M059J (cell line): ENCODE measurements at places on chromosomes 13 and 19.

- no peak for DNase-seq
Observed at GRCh38 chr19:19540064-19540714, 2.1 kb downstream of the CILP2 start.

DNA sequence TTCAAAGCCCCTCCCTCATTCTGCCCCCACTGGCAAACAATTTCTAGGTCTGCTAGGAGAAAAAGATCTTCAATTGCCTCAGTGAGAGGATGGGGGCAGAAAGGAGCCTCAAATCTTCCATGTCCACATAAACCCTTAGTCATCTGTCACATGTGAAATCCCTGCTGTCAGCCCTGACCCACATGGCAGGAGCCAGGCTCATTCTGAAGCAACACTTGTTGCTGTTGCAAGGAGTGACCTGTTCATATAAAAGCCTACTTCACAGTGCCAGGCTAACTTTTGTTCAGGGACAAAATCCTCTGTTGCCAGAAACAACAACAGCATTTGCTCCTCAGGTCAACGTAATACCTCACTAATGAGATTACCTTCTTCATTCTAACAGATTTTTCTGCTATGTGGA, 70.5 kb downstream of the IRS2 start:
- DNase-seq, result peak; percentile 19

GRCh38 chr19:8113017-8113416, 36.4 kb downstream of the FBN3 start:
- DNase-seq, result no peak

DNA sequence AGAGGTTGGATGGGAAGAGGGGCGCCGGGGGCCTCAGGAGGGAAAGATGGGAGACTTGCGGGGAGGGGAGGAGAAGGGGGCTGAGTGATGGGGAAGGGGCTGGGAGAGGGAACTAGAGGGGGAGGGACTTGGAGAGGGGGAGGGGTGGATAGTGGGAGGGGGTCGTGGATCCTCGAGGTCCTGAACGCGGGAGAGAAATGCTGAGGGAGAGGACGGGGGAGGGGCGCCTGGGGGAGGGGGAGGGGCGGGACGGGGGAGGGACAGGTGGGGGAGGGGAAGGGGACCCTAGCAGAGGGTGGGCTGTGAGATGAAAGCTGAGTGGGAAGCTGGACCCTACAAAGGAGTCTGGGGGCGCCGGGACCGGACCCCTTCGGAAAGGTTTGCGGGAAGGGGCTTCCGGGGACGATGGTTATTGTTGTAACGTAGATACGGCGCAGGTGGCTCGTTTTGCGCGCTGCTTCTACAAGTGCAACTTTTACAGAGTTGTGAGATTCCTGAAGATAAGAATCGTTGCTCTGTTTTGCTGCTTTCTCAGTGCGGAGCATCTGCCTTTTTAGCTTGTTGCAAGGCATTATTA, 418 bp downstream of the ZNF444 start:
- DNase-seq, result no peak

GRCh38 chr19:16367261-16367683, 42.6 kb downstream of the KLF2 start:
- DNase-seq, result no peak

DNA sequence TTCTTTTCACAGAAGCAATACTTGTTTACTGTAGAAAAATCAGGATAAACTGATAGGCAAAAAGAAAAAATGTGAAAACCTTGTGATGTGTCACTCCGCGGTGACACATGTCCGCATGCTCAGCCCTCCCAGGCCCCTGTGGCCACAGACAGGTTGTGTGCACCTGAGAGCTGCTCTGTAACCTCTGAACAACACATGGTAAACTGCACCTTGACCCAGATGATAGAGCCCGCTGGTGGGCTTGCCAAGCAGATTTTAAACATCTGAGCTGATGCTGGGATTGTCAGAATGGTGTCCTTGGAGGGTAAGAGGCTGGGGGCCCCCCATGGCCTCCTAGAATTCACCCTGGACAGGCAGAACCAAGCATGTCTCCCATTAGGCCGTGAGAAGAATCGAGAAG, 33.8 kb downstream of the DHRS12 start:
- no peak for DNase-seq

DNA sequence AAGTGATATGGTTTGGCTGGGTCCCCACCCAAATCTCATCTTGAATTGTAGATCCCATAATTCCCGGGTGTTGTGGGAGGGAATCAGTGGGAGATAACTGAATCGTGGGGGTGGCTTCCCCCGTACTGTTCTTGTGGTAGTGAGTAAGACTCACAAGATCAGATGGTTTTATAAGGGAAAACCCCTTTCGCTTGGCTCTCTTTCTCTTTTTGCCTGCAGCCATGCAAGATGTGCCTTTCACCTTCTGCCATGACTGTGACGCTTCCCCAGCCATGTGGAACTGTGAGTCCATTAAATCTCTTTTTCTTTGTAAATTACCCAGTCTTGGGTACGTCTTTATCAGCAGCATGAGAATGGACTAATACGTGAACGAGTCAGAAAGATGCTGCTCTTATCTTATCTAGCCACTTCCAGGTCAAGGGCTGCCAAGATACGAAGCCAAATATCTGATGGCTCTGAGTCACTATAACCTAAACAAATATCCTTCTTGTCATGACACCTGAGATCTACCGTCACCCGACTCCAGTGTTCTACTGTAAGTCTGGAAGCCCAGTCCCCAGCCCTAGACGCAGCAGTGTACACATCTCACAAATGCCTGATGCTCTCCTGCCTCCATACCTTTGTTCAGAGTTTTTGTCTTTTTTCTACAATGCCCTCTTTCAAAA, 45.9 kb downstream of the SLC15A1 start:
- DNase-seq, result peak; percentile 40

DNA sequence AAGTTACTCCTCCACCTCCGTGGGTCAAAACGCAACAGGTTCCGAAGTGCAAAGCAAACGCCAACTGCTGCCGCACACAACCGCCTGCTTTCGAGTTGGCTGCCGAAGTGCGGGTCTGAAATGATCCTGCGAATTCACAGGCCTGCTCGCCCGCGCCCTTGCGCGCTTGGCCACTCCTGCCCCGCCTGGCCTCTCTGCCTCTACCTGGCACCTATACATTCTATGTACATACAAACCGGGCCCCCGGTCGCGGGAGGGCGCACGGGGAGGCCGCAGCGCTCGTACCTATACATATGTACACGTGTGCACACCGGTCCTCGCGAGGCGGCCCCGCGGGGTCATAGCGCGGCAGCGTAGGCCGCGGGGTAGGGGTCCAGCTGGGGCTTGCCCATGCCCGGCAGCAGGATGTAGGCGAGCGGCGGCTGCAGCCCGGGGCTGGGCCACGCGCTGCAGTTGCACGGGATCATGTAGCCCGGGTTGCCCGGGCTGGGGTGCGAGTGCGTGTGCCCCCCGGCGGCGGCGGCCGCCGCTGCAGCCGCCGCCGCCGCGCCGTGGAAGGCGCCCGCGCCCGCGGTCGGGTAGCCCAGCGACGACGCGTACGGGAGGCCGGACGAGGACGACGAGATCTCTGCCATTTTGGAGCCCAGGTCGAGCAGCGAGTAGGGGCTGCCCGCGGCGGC, 1.3 kb downstream of the SOX21 start:
- DNase-seq, result peak; percentile 14

DNA sequence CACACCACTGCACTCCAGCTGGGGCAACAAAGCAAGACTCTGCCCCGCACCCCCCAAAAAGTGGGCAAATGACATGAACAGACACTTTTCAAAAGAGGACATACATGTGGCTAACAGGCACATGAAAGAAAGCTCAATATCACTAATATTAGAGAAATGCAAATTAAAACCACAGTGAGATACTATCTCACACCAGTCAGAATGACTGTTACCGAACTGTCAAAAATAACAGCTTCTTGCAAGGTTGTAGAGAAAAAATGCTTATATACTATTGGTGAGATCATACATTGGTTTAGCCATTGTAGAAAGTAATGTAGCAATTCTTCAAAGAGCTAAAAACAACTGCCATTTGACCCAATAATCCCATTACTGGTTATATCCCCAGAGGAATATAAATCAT, 99.5 kb upstream of the SPATA13 start:
- DNase-seq, result no peak

GRCh38 chr13:102776271-102776670, 2.7 kb upstream of the TEX30 start:
- DNase-seq, result no peak

- no peak for DNase-seq
Observed at GRCh38 chr19:19160461-19161035, 9.5 kb downstream of the MEF2B start.

DNA sequence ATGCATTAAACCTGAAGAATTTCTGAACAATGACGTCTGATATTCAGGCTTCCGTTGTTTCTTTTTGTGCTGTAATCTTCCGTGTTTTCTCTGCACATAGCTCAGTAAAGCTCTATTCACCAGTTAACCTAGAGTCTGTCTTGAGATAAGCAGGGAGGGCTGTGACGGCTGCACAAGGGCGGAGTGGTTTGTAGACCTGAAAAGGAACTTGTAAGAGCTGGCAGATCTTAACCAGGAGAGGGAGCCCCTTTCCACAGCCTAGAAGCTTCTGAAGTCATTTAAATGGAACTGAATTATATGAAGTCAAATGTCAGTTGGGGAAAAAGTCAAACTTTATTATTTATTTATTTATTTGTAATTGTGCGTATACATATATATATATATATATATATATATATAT, 27.5 kb downstream of the DPRX start:
- DNase-seq, result peak; percentile 16

- peak; percentile 52 for DNase-seq
Observed at GRCh38 chr13:98665638-98665995, 86.9 kb downstream of the SLC15A1 start.

GRCh38 chr13:98879957-98880356, 97.9 kb downstream of the DOCK9 start:
- DNase-seq, result no peak

- DNase-seq, result no peak
Observed at GRCh38 chr19:56125806-56126590, 4.9 kb upstream of the ZNF787 start.

GRCh38 chr13:97274829-97275649, 52.9 kb downstream of the MBNL2 start:
- peak; percentile 86 for DNase-seq

GRCh38 chr13:31208559-31209122, 8.9 kb downstream of the B3GLCT start:
- DNase-seq, result no peak

- DNase-seq, result peak; percentile 2
Observed at GRCh38 chr13:74550039-74550438, 415.8 kb upstream of the KLF12 start.

DNA sequence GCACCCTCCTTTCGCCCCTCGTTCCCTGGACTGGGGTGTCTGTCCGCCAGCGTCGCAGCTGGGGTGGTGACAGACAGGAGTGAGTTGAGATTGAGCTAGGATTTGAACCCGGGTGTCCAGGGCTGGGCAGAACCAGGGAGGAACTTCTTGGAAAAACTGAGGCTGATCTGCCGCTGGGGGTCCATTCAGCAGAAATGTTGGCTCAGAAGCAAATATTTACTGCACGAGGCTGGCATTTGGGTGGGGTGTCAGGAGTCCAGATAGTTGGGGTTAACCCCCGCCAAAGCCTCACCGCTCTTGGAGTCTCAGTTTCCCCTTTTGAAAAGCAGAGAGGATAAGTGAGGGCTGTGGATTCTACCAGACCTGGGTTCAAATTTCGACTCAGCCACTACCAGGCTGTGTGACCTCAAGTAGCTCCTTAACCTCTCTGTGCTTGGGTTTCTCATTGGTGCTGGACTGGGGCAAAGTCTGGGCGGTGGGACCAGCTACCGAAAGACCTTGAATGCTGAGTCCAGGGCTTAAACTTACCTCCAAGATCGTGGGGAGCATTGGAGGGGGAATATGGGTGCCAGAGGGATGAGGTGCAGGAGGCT, 20.9 kb downstream of the MAST3 start:
- DNase-seq, result no peak

- no peak for DNase-seq
Observed at GRCh38 chr19:51702825-51703574, 9.9 kb downstream of the SPACA6 start.

DNA sequence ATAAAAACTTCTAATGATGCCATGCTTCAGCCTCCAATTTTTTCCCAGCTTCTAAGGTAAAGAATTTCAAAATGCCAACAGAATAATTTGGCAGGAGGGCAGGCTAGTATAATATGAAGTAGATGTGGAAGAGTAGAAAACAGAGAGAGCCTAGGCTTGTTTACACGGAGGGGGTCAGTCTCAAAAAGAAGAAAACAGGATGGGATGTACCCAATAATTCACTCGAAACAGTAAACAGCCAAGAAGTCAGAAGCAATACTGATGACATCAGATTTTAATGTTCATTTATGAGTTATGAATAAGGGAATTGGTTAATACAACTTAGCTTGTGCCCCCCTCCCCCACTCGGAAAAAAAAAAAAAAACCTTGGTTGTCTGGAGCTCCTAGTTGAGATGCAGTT, 422.5 kb downstream of the FOXO1 start:
- no peak for DNase-seq

DNA sequence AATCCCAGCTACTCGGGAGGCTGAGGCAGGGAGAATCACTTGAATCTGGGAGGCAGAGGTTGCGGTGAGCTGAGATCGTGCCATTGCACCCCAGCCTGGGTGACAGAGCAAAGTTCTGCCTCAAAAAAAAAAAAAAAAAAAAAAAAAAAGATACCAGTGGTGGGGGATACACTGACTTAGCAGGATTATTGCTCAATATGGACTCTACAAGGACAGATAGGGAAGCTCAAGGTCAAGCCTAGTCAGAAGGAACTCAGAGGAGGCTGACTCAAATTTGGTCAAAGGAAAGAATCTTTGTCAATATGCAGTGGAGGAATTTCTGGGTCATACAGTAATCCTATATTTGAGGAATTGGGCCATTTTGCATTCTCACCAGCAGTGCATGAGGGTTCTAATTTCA, 6.7 kb upstream of the DIAPH3 start:
- DNase-seq, result no peak

DNA sequence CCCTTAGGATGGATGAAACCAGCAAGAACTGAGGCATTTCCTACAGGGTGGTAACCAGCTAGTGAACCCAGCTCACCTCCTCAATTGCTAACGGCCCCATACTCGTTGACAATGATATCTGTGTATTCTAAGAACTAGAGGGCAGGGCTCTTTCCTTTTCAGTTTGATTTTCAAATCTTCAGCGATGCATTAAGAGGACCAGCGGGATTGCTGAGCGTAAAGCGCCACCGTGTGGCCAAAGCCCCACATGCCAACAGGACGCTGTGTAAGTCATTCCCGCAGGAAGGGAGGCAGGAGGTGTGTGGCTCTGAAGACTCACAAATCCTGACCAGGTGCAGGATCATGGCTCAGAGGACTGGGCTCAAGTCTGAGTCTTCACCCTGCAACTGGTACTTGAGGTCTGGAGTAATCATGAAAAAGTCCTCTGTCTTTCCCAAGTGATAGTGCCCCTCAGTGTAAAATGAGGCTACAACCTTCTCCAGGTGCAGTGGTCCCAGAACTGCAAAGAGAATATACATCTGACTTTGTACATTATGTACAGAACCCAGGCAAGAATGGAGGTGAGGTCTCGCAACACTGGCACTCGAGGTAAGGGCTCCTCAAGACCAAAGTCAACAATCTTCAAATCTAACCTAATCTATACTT, 40.9 kb downstream of the C13orf42 start:
- peak; percentile 63 for DNase-seq

GRCh38 chr19:1131718-1132551, 28.1 kb downstream of the GPX4 start:
- no peak for DNase-seq

GRCh38 chr19:35087393-35087792, 28.2 kb upstream of the FXYD3 start:
- no peak for DNase-seq
